Stimulated activated CD8-positive, alpha-beta memory T cell treated with anti-CD3 and anti-CD28 coated beads, Interleukin-4, amount 100 ng/mL, for 1 hour (primary cell): ENCODE measurements at places on chromosomes 16 and 17.

DNA sequence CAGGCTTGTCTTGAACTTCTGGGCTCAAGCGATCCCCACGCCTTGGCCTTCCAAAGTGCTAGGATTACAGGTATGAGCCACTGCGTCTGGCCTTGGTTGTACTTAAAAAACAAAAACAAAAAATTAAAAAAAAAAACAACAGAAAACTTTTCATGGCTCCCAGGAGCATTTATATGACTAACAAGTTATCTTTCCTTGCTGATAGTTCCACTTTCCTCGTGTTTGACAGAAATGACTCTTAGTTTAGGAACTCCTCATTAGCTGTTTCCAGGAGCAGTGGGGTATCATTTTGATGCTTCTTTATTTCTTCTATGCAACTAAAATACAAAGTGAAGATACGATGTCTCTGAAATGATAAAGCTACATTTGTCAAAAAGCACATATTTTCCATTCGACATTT lies 165.4 kb downstream of the PRKCA start:
- no peak for DNase-seq

GRCh38 chr17:79747508-79748294 lies 17.0 kb downstream of the ENPP7 start:
- DNase-seq: no peak

- DNase-seq: no peak
Measured at GRCh38 chr17:81164371-81165245, 699 bp upstream of the PVALEF start.

GRCh38 chr17:68231541-68231940 lies 16.3 kb upstream of the AMZ2 start:
- DNase-seq: no peak

DNA sequence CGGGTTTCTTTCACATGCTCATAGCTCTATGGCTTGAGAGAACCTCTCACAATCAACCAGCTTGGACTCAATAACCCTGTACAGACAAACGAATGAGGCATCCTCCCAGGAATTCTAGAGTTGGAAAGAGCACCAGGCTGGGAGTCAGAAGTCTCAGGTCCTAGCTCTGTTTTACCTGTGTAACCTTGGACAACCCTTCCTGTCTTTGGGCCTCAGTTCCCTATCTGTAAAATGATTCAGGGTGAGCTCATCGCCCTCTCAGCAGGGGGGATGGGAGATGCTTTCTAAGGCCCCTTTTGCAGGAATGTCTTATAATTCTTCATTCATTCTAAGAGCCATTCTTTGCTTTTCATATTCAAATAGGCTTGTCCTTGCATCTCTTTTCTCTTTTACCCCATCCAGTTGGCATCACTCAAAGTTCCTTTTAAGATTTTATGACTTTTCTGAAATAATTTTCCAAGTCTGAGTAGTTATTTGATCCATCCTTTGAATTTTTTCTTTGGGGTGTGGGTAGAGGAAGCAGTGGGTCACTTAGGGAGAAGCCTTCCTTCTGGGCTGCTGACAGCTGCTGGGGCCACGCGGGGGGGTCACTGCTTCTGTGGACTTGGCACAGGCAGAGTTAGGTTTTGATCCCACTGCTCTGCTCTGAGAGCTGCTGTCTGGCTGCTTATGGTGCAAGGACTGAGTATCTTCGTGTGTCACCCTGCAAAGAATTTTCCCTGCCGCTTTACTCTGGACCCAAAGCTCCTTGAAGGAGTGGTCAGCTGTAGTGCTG lies 102.7 kb downstream of the UTP18 start:
- DNase-seq: no peak

DNA sequence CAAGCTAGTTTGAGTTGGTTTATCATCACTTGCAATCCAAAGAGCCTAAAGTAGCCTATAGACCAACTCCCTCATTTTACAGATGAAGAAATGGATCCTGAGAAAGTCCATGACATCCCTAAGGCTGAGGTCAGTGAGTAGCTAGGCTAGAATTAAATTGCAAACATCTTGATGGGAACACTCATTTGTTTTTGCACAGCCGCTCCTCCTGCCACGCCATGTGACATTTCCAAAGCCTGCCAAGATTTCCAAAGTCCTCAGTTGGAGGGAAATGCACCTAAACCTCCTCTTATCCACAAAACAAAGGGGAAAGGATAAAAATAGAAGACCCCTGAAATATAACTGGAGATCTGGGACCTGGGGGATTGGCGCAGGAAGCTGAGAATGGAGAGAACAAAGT lies 15.0 kb downstream of the TMEM92 start:
- no peak for DNase-seq
